ENCODE measurements at places on chromosomes 5 and 9.

- DNase-seq: no peak
Measured at GRCh38 chr5:112822456-112822855, 38.6 kb upstream of the SRP19 start.

DNA sequence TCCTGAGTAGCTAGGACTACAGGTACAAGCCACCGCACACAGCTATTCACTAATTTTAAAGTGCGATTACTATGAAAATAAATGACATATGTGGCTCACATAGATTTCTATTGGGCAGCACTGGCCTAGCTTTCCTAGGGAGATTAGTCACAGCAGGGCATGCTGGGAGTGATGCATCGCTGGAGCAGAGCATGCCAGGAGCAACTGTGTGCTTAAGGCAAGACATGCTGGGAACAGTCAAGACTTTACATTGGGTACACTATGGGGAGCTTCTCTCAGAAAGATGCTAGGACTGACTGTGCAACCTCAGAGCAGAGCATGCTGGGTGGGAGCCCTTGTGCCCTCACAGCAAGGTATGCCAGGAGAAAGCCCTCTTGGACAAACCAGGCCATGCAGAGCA lies 9.3 kb downstream of the ST6GALNAC6 start:
- no peak for DNase-seq

GRCh38 chr5:39024005-39024404 lies 50.2 kb downstream of the RICTOR start:
- DNase-seq: no peak

DNA sequence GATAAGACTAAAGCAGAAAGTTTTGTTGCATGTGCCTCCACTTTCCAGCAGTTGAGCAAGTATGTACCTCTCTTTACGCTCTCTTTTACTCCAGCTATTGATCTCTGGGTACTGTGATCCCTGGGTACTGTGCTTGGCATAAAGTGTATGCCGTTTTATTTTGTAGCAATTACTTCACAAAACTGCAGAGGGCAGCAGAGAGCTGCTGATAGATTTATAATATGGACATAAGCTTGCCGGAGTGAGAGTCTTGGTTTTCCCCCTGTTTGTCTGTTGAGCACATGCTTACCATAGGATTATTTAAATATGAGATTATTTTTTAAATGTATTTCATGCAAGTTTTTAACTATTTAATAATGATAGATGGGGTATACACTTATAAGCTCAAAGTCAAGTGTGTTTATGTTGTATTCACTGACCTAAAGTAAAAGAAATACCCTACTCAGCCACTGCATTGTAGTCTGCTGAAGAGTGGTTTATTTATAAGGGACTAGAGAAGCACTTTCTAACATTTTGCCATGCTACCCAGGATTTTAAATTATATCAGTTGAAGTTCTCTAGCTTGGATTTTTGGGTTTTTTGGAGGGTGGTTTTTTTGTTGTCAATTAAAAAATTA lies 13.0 kb downstream of the TTC1 start:
- peak; percentile 63 for DNase-seq

- no peak for DNase-seq
Measured at GRCh38 chr9:136075134-136075841, 19.8 kb downstream of the NACC2 start.

GRCh38 chr9:86575825-86576525 lies 221.8 kb upstream of the TUT7 start:
- DNase-seq: no peak

DNA sequence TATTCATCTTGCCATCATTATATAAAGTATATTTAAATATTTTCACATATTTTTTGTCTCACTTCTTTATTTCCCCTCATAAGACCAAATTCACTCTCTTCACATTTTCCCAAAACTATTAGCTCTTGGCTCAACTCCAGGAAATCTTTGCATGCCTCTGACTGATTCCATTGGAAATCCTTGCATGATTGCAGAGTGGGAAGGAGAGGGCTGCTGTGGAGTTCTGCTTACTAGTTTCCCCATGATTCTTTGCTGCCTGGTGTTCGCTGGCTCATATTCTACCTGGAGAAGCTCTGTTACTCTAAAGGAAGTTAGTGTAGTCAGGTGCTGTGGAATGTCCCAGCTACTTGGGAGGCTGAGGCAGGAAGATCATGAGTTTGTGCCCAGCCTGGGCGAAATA lies 41.9 kb downstream of the LIX1 start:
- DNase-seq: peak; percentile 3

DNA sequence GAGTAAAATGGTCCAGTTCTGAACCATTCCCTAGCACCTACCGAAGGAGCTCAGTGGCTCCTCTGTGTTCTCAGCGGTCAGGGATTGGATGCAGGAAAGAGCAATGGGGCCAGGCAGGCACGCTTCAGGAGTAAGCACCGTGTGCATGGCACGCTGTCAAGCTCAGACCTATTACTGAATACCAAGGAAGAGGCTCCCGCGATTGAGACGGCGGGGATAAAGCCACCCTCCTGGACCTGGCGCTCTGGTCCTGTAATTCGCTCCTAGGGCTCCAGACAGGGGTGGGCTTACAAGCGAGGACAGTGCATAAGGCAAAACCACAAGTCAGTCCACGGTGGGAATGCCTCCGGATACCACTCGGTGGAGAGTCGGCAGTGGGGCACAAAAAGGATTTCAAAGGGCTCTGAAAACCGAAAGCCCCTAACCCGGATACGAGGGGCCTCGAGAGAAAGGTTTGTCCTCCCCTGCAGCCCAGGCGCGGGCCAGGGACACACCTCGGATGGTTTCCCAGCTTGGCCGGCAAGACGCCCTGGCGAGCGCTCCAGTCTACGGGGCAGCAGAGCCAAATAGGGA lies 988 bp downstream of the OXCT1 start:
- DNase-seq: no peak

DNA sequence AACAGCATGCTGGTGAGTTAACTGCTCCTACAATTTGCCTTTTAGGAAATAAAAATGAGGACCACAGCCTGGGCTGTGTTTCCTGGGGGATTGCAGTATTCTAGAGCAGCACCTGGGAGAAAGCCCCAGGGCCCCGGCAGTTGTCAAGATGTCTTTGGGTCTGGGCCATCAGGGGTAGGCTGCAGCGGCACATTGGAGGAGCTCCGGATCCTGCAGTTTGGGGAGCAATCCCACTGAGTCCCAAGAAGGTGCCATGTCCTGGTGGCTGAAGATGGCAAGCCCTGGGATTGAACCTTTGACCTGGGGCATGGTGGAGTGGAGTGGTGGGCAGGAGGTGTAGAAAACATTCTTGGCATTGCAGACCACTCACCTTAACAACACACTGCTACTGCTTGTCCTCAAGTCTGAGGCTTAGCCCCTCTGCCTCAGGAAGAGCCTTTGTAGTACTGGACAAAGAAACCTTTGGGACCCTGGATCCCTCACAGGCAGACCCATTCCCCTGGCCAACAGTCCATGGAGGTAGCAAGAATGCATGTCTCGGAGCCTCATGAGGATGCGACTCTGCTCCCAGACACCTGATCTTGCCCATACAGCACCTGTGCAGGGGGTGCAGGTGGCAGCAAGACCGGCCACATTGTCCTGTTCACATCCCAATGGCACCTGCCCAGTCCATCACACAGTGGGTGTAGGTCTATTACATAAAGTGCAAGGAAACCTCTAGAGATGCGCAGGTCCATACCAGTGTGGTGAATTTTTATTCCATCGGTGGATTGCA lies 159.1 kb upstream of the IRX2 start:
- no peak for DNase-seq

DNA sequence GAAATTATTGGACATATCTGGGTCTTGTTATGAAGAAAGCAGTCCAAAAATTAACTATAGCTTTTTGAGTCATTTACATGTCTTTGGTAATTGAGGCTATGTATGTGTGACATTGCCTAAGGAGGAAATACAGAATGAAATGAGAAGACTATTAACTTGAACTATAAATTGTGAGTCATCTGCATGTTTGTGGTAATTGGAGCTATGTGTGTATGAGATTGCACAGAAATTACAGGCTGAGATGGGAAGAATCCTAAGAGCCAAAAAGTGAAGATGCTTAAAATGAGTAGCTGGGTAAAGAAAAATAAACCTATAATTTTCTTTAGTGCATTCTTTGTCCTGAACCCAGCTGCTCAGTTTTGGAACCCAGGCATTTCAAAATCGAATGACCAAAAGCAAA lies 747.6 kb upstream of the EDIL3 start:
- no peak for DNase-seq

GRCh38 chr5:175847061-175847460 lies 24.3 kb upstream of the CPLX2 start:
- DNase-seq: no peak

DNA sequence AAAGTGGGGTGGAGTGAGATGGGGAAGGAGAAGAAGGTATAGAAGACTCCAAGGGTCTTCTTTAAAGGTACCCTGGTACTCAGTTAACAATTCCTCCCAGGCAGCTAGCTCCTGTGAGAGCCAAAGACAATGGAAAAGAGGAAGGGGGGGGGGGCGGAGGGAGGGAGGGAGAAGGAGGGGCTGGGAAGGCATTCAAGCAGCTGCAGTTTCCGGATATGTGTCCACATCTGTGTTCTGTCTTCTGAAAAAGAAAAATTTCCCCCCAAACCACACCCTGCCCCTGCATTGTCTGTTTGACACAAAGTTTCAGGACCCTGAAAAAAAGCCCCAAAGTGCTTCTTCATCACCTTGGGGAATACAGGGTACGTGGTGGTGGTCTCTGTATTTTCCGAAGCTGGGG lies 11.1 kb downstream of the SPRY4 start:
- DNase-seq: no peak

- no peak for DNase-seq
Measured at GRCh38 chr5:121378046-121378445, 473.6 kb upstream of the FTMT start.

- DNase-seq: no peak
Measured at GRCh38 chr5:62312036-62312435, 6.0 kb downstream of the KIF2A start.

DNA sequence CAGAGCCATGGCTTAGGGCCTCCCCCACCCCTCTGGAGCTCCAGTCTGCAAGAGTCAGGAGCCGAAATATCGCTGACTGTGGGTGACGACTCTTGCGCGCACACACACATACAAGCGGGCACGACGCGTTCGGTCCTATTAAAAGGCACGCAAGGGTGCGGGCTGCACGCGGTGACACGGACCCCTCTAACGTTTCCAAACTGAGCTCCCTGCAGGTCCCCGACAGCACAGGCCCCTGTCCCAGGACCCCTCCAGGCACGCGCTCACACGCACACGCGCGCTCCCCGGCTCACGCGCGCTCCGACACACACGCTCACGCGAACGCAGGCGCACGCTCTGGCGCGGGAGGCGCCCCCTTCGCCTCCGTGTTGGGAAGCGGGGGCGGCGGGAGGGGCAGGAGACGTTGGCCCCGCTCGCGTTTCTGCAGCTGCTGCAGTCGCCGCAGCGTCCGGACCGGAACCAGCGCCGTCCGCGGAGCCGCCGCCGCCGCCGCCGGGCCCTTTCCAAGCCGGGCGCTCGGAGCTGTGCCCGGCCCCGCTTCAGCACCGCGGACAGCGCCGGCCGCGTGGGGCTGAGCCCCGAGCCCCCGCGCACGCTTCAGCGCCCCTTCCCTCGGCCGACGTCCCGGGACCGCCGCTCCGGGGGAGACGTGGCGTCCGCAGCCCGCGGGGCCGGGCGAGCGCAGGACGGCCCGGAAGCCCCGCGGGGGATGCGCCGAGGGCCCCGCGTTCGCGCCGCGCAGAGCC lies at the start of gene GRIN1:
TSS of gene GRIN1 (plus strand) at position 433 of the 746 bp plus-strand sequence. CDS start 333 bp downstream, outside the sequence.
- DNase-seq: peak; percentile 61

DNA sequence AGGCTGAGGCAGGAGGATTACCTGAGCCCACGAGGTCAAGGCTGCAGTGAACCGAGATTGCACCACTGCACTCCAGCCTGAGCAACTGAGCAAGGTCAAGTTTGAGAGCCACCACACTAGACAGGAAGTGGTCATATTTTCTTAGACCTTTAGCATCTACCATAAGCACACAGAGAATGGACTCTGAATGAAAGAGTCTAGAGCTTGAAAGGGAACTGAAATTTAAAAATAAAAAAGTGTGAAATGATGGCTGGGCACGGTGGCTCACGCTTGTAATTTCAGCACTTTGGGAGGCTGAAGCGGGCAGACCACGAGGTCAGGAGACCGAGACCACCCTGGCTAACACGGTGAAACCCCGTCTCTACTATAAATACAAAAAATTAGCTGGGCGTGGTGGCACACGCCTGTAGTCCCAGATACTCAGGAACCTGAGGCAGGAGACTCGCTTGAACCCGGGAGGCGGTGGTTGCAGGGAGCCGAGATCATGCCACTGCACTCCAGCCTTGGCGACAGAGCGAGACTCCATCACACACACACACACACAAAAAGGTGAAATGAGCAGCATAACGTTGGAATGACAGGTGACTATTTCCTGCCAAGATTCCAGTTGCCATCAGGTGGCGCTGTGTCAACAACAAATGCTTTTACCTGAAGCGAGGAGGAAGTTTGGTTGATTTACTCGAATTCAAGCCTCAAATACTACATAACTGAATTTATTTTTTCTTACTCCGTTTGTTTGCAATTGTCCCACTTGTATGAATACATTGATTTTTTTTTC lies 21.3 kb upstream of the AK3 start:
- peak; percentile 57 for DNase-seq

GRCh38 chr9:88523056-88523455 lies 11.9 kb upstream of the NXNL2 start:
- no peak for DNase-seq

- no peak for DNase-seq
Measured at GRCh38 chr5:173321886-173322285, 6.3 kb downstream of the STC2 start.

- DNase-seq: no peak
Measured at GRCh38 chr5:76473661-76474060, 70.6 kb downstream of the IQGAP2 start.

DNA sequence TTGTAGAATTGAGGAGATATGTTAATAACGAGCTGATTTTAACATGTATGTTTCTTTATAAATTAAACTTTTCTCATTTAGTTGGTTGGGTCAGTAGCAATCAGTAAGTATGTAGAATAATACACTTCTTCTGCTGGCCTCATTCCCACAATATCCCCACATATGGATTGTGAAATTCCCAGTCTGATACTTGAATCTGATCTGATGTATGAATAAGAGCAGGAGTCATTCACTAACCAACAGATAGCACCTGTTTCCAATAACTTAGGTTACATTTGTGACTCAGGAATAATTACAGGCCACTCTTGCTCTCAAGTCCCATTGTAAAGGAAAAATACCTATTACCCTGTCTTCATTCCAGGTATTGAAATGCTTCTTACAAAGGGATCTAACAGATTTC lies 23.9 kb downstream of the SLC36A1 start:
- DNase-seq: no peak

- peak; percentile 74 for DNase-seq
Measured at GRCh38 chr5:146048994-146049703, 56.2 kb downstream of the PLAC8L1 start.

- DNase-seq: no peak
Measured at GRCh38 chr5:38465061-38465460, 91.4 kb downstream of the LIFR start.

GRCh38 chr5:119016125-119016774 lies 27.9 kb upstream of the DTWD2 start:
- peak; percentile 72 for DNase-seq

DNA sequence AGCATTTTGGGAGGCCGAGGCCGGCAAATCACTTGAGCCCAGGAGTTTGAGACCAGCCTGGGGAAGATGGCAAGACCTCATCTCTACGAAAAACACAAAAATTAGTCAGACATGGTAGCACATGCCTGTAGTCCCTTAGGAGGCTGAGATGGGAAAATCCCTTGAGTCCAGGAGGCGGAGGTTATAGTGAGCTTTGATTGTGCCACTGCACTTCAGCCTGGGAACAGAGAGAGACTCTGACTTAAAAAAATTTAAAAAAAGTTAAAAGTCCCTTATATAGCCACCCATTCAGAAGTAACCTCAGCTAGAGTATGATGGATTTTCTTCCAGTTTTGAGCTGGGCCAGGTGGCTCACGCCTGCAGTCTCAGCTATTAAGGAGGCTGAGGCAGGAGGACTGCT lies 72.4 kb downstream of the UGCG start:
- peak; percentile 61 for DNase-seq

Measured in suppressor macrophage (primary cell).